CD4-positive, alpha-beta T cell treated with Interleukin-12 subunit alpha and Interleukin-12 subunit beta, for 1 hour (primary cell): ENCODE measurements at places on chromosomes 2 and 18.
A peak's percentile ranks its signal among the peaks of the same experiment; 100 is the strongest.

DNA sequence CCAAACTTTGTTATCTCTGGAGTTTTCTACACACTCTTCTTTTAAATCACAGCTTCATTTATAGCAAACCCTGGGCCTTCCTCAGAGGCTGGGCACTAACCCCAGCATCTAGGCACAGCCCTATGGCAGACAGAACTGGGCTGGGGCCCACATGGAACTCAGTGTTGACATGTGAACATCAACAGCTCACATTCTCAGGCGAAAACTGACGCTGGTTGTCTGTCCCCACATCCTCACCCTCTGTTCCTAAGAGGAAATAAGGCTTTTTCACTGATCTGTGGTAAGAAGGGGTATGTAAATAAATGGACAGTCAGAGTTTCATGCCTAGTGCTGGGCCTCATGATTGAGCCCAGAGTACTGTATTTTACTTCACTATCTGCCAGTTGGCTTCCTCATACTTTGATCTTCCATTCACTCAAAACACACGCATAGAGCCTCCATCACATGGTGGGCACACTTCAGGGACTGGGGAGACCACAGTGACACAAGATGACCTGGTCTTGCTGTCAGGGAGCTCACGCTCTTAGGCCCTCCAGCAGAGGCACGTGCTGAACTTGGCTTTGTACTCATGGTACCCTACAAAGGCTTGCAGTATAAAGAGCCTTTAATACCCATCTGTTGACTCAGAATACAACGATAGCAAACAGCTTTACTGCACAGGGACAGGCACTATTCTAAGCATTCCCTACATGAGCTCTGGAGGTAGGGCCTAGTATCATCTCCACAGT is 43.0 kb downstream of the EFEMP1 start:
- DNase-seq: no peak

DNA sequence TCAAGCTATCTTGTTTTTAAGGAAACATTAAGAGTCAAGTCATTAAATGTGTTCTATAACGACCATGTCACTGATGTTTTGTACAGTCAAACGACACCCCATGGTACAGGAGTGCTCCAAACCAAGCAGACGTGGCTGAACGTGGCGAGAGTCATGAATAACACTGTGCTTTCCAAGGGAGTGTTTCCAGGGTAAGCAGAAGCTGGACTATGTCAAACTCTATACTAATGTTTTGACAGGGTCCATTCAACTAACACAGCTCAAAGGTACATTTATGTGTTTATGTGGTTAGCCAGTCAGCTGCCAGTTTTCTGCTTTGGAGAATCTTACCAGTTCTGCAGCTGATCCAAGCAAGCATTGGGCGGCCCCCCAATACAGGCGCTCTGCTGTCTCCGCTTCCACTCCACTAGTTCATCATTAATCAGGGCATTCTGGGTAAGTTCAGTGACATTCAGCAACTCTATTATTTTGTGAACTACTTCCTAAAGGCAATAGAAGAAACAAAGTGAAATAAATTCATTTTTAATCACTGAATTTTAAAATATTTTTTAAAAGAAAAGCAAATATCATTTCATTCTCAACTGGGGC is 16.4 kb downstream of the STAT1 start:
- no peak for DNase-seq

- peak; percentile 40 for DNase-seq
These were observed 214.6 kb downstream of the TRIB2 start for GRCh38 chr2:12931186-12931844.

GRCh38 chr2:9135822-9136558 is 70.6 kb upstream of the ASAP2 start:
- DNase-seq: no peak

DNA sequence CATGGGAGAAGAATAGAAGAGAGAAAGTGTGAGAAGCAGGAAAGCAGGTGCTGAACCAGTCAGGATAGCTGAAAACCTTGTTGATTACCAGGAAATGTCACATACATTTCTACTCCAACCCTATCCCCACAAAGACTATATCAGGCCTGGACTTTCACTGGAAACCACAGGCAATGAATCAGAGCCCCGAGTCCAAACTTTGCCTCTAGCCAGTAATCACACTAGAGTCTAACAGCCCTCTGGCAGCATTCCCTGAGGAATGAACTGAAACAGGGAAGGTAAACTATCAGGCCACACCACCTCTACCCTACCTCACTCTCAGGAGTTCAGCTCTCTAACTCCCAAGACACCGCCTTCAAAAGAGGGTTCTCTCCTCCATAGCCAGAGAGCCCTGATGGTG is 18.7 kb upstream of the IHH start:
- no peak for DNase-seq

GRCh38 chr18:49907346-49907929 is 94.1 kb upstream of the ACAA2 start:
- no peak for DNase-seq

DNA sequence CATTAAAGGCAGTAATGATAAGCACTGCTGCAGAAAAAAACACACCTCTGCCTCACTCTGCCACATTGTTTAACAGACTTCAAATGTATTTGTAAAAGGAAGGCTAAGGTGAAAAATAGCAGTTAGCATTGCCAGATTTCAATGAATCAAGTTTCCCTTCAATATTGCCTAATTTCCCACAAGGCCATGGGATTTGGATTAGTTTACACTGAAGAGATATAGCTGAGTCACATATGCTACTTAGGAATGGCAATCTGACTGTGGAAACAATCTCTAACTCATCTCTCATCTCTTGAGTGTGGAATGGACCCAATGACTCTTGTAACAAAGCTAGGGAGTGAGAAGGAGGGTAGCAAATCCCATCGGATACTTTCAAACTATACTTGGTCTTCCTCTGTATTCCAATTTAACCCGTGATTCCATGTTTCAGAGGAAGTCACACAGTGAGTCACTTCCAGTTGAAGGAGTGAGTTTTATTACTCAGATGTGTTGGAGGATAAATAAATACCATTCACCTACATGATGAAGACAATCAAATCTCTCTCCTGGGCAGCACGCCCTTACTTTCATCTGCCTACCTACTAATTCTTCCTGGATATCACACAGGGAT is 5.1 kb downstream of the B4GALT6 start:
- no peak for DNase-seq

GRCh38 chr18:57649556-57650500 is 28.2 kb upstream of the NARS1 start:
- no peak for DNase-seq

- no peak for DNase-seq
These were observed 161.7 kb downstream of the INSIG2 start for GRCh38 chr2:118250001-118250400.
